SK-N-DZ (cell line): ENCODE measurements at places on chromosomes 12 and 14.

DNA sequence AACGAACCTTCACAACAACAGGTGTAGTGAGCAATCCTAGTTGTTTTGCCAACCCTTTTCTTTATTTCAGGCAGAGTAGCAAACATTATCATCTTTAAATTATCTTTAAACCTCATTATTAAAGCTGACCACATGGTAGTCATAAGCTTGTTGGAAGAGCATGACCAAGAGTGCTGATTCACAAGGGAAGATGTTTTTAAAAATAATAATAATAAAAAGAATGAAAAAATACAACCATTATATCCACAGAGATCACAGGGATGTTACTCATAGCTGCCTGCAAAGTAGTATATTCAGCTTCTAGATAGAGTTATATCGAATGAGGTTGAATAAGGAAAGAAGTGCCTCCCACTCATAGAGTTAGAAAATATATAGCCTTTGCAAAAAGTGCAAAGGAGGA is 101.0 kb upstream of the FLRT2 start:
- DNase-seq: no peak

DNA sequence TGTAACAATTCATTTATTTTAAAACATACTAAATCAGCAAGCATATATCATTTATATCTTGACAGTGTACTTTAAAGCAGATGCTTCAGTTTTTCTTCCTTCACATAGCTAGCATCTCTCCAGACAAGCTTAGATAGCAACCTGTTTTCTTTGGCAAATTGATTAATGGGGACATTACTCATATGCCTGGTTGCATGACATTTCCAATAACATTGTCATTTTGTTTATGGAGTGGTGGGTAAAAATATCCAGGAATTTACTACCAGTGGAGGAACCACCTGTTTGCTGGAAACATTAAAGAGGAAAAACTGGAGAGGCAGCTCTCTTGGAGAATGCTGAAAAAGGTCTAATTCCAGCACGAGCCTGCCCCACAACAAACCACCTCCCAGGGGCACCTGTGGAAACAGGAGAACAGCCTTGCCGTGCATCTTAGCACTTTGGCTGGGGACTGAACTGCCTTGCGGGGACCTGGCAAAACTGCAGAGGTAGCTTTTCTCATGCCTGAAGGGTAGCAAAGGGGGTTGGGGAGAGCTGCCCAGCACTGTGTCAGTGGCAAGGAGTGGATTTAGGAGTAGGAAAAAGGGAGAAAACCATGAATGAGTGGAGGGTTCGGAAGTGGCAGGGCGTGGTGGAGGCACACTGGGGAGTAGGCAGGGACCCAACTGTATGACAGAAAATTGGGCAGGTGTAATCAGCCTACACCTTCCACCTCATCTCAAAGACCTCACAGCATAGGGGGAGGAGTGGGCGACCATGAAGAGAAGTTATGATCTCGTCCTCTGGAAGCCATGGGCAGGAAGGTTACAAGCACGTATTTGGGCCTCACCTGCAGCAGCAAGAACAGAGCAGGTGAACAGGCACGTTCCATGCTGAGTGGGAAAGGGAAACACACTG is 11.7 kb upstream of the CREBL2 start:
- DNase-seq: no peak

GRCh38 chr12:53924521-53925405 is 13.9 kb upstream of the HOXC13 start:
- no peak for DNase-seq

- peak; percentile 32 for DNase-seq
These were observed 414.3 kb downstream of the BCAT1 start for GRCh38 chr12:24534622-24535021.

DNA sequence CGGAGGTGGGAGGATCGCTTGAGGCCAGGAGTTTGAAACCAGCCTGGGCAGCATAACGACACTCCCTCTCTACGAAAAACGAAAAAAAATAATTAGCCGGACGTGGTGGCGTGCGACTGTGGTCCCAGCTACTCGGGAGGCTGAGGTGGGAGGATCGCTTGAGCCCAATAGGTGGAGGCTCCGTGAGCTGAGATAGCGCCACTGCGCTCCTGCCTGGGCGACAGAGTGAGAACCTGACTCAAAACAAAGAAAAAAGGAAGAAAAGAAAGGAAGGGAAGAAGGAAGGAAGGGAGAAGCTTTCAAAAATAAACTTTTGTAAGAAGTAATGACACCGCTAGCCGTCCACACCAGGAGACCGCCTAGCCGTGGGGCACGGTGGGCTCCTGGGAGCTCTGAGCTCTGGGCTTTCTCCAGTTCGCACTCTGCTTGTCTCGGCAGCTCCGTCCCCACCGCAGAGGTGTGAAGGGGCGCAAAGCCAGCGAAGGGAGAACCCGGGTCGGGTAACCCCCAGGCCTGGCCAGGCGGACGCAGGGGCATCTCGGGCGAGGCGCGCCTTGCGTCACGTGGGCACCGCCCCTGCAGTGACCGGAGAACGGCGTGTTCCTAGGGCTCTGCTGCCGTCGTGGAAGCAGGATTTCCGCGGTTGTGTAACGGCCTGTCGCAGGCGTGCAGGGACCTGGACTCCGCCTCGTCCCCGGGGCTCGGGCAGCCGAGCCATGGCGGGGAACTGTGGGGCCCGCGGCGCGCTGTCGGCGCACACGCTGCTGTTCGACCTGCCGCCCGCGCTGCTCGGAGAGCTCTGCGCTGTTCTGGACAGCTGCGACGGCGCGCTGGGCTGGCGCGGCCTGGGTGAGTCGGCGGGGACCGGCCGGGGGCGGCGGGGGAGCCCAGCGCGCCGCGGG is at the start of gene IRAK3:
Gene IRAK3, plus strand, starts transcription at position 631 of the 902 bp plus-strand sequence. Its CDS starts 86 bp downstream, at position 717.
- peak; percentile 32 for DNase-seq

DNA sequence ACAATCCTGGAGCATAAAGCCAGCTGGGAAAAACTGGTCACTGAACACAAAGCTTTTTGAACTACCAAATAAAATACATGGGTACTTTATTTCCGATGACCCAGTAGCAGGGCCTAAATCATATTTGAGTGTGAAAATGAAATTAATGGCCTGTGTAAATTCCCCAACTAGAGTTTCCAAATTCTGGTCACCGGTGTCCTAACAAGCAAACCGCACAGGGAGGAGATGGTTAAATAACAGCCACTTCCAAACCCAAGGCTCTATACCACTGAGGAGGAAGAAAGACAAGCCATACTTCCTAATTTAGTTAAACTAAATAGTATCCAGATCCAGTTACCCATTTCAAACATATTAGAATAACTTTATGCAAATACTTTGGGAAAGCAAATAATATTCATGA is 40.1 kb upstream of the DUSP6 start:
- DNase-seq: no peak

GRCh38 chr12:16881986-16882570 is 276.1 kb upstream of the LMO3 start:
- peak; percentile 86 for DNase-seq

GRCh38 chr14:83347874-83348273 is 1814.2 kb upstream of the SEL1L start:
- DNase-seq: no peak

- no peak for DNase-seq
These were observed 242.2 kb upstream of the OR4E1 start for GRCh38 chr14:21915826-21916225.
